ENCODE measurements at places on chromosomes 12 and 14. TPM values are rescaled to one million over a fixed set of nuclear protein-coding genes. Genes with fewer than 3 reads are reported as not detected.

The CLEC6A gene
- total RNA-seq = not detected

The INSM2 gene
- total RNA-seq = not detected

The ATN1 gene
- total RNA-seq = 28.7 TPM

The FSCB gene
- not detected for total RNA-seq

The CMTM5 gene
- total RNA-seq = not detected

The SLC7A8 gene
- total RNA-seq = 0.73 TPM

The SCNN1A gene
- 2.0 TPM for total RNA-seq

The HSPA2 gene
- total RNA-seq = 1.9 TPM

The ESR2 gene
- total RNA-seq = 0.08 TPM

The TSHR gene
- not detected for total RNA-seq

The LRRK2 gene
- total RNA-seq = 0.60 TPM

The SLC25A21 gene
- not detected for total RNA-seq

The KLRD1 gene
- total RNA-seq = 1.0 TPM

The CD69 gene
- 659 TPM for total RNA-seq

The SCYL2 gene
- 40.8 TPM for total RNA-seq
